Umbilical cord (tissue), 2 donors: ENCODE measurements at places on chromosomes 5 and 9. TPM values are rescaled to one million over a fixed set of nuclear protein-coding genes. Genes with fewer than 3 reads are reported as not detected.

Gene RAPGEF6
- total RNA-seq: 45.7 TPM

Gene CNTLN
- total RNA-seq: 80.2 TPM

Gene CDH9
- 6.5 TPM for total RNA-seq

Gene IRX1
- total RNA-seq: 4.3 TPM

Gene LHX3
- total RNA-seq: 0.24 TPM

Gene LHX6
- 0.72 TPM for total RNA-seq
